Pulmonary artery endothelial cell (primary cell): ENCODE measurements at places on chromosomes 5 and 9. TPM values are rescaled to one million over a fixed set of nuclear protein-coding genes. Genes with fewer than 3 reads are reported as not detected.
A peak's percentile ranks its signal among the peaks of the same experiment; 100 is the strongest.

Gene SPATA31D4
- total RNA-seq = not detected in 2 replicates

Gene TTC33
- total RNA-seq = 14.8 and 16.7 TPM in 2 replicates

Gene MLANA
- total RNA-seq = not detected in 2 replicates

- no peak for DNase-seq
Observed at GRCh38 chr9:8816361-8816760, 1016.8 kb upstream of the DMAC1 start.

- no peak for DNase-seq
Observed at GRCh38 chr9:9791611-9792010, 821.2 kb downstream of the PTPRD start.

GRCh38 chr5:124741711-124742496 lies 4.5 kb downstream of the ZNF608 start:
- DNase-seq = no peak

DNA sequence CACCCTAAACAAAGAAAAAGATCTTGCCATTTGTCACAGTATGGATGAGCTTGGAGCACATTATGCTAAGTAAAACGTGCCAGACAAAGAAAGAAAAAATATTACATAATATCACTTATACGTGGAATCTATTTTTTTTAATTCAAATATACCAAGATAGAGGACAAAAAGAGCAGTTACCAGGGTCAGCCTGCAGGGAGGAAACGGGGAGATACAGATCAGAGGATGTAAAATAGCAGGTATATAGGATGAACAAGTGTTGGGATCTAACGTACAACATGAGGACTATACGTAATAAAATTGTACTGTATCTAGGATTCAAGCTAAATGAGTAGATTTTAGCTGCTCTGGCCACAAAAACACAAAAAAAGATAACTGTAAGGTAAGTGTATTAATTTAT lies 247.5 kb downstream of the TMEM161B start:
- no peak for DNase-seq

GRCh38 chr9:126423916-126424185 lies 97.2 kb downstream of the MVB12B start:
- DNase-seq = no peak

- no peak for DNase-seq
Observed at GRCh38 chr9:69718218-69718617, 41.6 kb downstream of the PTAR1 start.

- DNase-seq = peak; percentile 86
Observed at GRCh38 chr9:84139296-84140070, 158.9 kb downstream of the RMI1 start.
